ENCODE measurements at places on chromosomes 1 and 21.

DNA sequence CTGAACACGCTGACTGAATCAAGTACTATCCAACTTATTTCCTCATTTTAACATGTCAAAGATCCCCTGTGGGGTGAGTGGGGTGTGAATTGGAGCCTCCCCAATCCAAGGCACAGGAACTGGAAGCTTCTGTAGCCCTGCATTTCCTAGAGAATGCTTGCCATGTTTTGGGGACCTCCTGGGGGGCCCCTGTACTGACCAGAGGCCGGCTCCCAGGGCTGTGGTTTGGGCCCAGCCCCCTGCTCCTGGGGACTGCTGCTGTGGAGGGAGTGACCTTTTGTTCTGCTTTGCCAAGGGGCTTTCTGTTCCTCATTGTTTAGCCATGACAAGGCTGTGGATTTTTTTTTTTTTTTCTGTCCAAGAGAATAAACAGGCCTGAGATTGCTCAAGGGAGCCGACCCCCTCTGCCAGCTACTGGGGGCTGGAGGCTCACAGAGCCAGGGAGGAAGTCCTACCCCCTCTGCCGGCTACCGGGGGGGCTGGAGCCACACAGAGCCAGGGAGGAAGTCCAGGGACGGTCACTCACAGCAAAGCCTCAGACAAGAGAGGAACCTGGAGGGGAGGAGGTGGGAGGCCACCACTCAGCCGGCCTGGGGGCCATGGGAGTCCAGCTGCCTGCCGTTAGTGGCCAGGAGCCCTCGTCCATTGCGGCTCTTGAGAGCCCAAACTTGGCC, 17.4 kb downstream of the TNFRSF1B start:
- DNase-seq: no peak

DNA sequence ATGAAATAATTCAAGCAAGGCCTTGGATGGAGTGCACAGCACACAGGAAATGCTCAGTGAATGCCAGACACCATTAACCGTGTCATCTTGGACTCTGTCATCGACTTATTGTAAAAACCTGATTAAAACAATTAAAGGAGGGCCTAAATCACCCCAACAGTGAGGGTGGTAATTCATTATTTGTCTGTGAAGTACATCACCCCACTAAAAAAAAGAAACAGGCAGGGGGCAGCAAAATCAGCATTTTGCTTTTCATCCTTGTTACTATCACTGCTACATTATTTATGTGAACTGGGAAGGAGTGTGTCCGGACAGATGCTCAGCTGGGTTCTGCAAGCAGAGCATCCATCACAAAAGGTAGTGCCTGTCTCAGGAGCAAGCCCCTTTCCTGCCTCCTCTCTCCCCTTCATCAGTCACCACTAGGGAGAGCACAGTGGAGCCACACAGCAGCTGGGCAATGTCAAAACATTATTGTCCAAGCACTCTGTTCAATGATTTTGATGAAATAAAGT, 98.5 kb downstream of the RERE start:
- DNase-seq: no peak

DNA sequence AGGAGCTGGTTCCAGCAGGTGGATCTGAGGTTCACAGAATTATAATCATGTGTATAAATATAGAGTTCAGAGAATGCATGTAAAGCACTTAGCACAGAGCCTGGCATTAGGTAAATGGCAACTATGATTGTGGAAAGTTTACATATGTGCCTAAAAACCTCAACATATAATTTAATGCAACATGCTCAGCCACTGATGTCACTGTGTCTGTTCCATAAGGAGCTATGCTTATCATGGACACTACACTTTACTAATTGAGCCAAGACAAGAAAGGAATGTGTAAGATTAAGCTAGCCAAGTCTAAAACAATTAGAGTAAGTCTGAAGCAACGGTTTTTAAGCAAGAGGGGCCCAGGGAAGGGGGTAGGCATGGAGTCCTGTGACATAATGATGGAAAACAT, 61.5 kb downstream of the GNG12 start:
- DNase-seq: no peak

- DNase-seq: peak; percentile 61
Observed at GRCh38 chr1:2381741-2382620, 9.4 kb downstream of the MORN1 start.

GRCh38 chr1:172885411-172885810, 165.3 kb downstream of the TNFSF18 start:
- no peak for DNase-seq

DNA sequence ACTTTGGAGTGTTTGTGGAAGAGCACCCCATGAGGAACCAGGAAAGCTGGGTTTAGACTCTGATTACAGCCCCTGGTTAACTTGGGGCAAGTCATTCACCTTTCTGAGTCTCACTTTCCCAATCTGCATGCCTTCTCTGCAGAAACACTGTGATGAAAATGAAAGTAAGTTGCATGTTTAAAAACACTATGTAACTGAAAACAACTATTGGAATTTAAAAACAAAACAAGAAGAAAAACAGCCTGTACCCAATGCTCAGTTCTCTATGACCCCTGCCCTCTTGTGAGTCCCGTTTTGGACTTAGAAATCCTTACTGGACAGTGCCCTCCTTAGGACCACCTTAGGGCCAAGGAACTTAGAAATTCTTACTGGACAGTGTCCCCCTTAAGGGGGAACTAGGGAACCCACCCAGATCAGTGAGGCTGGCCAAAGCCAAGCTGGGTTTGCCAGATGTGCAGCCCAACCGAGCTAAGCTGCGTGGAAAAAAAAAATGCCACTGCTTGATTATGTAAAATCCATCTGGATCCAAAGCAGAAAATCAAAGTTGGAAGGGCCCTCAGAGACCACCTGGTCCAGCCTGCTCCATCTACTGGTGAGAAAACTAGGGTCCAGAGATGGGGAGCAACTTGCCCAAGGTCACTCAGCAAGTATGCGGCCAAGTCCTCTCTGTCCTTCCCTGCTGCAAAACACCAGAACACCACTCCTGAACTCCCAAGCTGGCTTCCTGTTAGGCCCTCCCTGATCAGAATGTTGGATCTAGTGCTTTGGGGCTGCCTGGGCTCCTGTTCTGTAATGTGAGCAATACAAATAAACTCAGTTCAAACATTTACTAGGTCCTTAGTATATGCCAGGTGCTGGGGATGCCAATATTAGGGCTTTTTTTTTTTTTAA, 77.7 kb downstream of the MRPL37 start:
- DNase-seq: no peak

- peak; percentile 61 for DNase-seq
Observed at GRCh38 chr1:151534662-151535278, 5.3 kb upstream of the TUFT1 start.

- DNase-seq: no peak
Observed at GRCh38 chr1:58204284-58204683, 342.2 kb downstream of the OMA1 start.

GRCh38 chr1:82227306-82228095, 426.8 kb downstream of the ADGRL2 start:
- no peak for DNase-seq

- DNase-seq: no peak
Observed at GRCh38 chr1:155008015-155008941, 5.7 kb downstream of the ZBTB7B start.

DNA sequence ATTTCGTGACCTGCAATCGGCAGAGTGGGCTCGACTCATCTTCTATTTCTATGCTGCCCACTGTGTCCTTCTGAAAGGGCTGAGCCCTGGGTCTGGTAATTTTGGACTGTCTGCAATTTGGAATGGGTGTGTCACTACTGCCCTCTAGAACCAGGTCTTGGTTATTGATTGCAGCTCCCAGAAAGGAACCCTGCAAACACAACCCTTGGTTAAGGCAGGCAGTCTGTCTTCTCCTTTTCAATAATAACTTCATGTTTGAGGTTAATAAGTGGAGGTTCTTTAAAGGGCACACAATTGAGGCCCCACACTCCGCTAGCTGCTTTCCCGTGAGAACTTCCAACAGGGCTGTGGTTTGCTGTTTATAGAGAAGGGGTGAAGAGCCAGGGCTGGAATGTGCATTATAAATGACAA, 79.9 kb upstream of the LYST start:
- no peak for DNase-seq

- no peak for DNase-seq
Observed at GRCh38 chr1:234091876-234092275, 187.4 kb downstream of the SLC35F3 start.

GRCh38 chr1:44034976-44035716, 3.9 kb upstream of the SLC6A9 start:
- no peak for DNase-seq
